ENCODE measurements at places on chromosomes 7 and 10. TPM values are rescaled to one million over a fixed set of nuclear protein-coding genes. Genes with fewer than 3 reads are reported as not detected.
A peak's percentile ranks its signal among the peaks of the same experiment; 100 is the strongest.

- no peak for DNase-seq
Measured at GRCh38 chr7:116527521-116527920, 2.7 kb downstream of the CAV1 start.

DNA sequence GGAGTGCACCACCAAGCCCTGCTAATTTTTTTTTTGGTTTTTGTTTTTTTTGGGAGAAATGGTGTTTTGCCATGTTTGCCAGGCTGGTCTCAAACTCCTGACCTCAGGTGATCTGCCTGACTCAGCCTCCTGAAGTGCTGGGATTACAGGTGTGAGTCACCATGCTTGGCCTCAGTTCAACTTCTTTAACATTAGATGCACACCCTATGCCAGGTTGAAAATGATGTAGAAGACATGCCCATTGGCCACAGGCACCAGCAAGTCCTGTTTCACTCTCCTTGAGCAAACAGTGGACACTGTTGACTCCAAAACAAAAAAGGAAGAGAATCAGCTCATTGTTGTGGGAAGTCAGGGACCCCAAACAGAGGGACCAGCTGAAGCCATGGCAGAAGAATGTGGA is 1205.3 kb downstream of the REEP3 start:
- DNase-seq: no peak

- DNase-seq: no peak
Measured at GRCh38 chr7:88888684-88889083, 93.1 kb upstream of the TEX47 start.

GRCh38 chr10:129754211-129755050 is 209.6 kb downstream of the EBF3 start:
- no peak for DNase-seq

DNA sequence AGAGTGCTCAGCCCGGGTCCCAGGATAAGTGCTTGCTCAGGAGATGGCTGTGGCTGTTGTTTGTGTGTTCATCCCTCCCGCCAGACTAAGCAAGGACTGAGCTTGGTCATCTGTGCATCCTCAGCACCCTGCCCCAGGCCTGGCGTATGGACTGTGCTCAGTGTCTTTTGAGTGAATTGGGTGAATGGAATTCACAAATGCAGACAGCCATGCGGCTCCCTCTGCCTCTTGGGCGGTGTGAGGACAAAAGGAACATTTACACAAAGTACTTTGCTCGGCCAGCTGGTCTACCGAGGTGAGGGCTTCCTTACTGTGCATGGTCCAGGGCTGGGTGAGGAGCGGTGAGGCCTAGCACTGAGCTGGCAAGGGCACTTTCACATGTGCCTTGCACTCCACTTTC is 120.2 kb downstream of the CDH23 start:
- no peak for DNase-seq

DNA sequence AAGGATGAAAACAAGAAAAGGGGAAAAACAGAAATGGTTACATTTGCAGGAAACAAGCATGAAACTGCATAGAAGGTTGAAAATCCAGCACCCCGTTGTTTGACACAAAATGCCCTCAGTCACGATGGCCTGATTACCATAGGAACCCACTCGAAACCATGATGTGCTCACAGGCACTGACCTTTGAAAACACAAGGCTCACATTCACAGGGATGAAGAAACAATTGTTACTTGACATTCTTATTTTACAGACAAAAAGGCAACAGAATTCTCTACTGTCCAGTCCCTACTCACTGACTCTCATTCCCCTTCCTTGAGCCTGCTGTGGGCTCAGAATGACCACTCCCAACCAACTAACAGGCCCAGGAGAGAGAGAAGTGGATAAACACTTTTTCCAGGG is 131.4 kb upstream of the PDLIM1 start:
- no peak for DNase-seq

DNA sequence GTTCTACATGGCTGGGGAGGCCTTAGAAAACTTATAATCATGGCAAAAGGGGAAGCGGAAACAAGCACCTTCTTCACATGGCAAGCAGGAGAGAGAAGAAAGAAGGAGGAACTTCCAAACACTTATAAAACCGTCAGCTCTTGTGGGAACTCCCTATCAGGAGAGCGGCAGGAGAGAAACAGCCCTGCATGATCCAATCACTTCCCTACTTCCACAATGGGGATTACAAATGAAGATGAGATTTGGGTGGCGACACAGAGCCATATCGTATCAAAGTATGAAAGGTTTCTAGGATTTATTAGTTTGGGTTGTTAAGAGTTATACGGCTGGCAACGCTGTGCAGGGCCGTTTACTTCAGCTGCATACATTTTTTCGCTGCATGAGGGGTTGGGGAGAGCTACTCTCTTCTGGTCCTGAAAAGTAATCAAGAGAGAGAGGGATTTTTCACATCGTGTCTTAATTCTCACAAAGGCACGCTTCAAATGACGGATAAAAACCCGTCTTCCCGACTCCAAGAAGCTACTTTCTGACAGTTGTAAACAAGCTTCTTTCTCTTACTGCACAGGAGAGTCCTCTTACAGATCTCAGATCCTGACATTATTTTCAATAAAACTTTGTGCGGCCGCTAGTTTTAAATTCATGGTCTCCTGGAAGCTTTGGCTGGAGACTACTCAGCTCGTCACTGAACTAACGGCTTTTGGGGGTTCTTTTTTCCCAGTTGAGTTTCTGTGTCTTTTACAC is 751 bp upstream of the GTPBP10 start:
- DNase-seq: no peak

DNA sequence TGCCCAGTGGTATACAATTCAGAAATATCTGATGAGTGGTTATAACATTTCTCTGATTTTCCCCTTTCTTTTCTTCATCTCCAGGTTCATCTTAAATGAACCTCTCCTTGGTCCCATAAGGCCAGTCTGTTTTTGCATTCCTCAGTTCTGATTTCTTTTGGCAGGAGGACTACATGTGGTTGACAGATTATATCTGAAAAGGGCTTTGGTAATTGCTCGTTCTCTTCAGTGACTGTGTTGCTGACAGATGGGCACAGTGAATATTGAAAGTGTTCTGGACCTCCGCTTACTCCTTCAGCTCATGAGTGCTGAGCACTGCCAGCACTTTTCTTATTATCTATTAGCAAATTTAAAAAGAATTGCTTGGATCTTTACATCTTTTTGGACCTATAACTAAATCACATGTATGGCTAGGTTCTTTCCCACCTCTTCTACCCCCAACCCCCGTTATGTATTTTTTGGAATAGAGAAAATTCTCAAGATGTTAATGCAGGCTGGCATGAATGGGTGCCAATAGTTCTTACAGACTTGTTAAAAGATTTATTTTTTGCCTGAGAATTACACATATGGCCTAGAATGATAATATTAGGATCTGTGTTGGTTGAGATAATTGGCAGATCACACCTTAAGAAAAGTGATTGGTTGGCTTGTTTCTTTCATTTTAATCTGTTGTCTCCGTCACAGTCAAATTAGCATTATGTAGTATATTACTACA is 323.0 kb downstream of the EXOC4 start:
- DNase-seq: no peak

DNA sequence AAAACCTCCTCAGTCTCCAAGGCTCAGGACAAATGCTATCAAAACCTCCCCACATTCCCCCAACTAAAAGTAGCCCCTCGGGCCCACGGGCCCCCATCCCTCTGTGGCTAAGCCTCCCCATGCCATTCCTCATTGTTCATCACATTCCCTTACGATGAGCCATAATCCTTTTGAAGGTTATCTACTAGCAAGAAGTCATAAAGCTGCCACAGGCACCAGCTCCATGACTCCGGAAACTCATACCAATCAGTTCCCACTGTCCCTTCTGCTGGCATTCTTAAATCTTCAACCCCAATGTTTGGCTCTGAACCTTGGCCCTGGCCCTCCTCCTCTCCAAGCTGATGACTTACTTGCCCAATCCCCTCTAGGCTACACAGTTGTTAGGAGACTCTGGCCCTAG is 19.4 kb upstream of the TM9SF3 start:
- no peak for DNase-seq

GRCh38 chr10:72134785-72135767 is 46.7 kb upstream of the SPOCK2 start:
- no peak for DNase-seq

DNA sequence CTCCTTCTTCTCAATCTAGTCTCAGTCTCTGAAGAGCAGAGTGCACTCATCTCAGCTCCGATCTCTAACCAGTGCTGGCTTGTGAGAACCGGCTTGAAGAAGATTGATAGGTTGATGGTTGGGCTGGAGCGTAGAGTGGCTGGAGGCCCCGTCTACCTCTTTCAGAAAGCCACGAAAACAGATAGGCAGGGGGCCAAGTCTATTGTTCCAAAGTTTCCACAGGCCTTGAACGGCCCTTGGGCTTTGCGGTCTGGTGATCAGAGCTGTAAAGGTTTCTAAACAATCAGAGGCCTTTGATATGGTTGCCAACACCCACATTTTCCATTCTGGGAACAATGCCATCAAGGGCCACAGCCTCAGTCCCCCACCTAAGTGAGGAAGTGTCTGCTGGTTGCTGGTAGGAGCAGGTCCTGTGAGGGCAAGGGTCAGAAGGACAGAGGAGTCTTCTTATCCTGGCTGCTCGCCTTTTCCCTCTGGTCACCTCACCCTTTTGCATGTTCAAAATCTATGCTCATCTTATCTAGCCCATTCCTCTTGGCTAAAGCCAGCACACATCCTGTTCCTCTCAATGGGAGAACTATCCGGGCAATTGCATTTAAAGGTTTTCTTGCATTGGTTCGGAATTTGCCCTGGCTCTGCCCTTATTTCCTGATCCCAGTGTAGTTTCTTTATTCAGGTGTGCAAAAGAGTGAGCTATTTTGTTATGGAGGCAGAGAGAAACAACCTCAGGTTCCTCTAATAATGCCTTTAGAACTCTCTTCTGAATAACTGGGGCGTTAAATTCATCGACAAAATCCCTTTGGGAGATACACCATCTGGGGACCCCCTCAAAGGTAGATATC is 70.3 kb upstream of the KMT2E start:
- DNase-seq: peak; percentile 46

DNA sequence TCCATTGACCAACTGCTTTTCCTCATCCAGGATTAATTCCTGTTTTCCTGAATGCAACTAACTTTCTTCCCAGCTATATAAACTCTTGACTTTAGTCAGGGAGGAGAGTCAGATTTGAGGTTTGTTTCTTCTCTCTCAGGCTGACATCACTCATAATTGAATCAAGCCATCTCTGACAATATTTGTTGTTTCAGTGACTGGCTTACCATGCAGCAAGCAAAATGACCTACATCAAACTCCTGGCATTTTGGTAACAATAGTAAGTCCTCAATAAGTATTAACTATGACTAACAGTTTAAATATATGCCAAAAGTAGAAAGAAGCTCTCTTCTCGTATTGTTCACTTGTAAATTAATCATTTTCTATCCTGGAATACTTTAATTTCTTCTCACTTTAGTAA is 625.7 kb upstream of the KCND2 start:
- no peak for DNase-seq

ACSL5 gene
- total RNA-seq: 9.0 TPM

DNA sequence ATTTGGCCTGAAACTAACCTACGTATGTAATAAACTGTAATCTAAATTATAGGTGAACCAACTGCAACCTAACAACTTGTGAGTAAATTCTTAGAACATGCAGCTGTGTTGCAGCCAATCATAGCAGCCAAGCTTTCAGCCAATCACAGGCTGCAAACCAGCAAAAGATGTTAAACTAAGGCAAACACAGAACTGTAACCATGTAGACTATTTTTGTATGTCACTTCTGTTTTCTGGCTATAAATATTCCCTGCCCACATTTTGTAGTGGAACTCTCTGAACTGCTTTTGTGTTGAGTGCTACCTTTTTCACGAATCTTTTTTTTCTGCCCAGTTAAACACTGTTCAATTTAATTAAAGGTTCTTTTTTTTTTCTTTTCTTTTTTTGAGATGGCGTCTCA is 28.2 kb upstream of the ZPBP start:
- DNase-seq: no peak

DNA sequence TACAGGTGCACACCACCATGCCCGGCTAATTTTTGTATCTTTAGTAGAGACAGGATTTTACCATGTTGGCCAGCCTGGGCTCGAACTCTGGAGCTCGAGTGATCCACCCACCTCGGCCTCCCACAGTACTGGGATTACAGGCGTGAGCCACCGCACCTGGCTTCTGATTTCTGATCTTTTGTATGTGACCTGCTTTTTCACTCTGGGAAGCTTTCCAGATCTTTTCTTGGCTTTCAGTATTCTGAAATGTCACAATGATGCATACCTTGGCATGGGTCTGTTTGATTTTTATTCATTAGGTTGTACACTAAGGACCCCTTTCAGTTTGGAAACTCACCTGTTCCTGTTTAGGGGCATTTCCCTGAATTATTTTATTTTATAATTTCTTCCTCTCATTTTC is 41.6 kb downstream of the PROSER2 start:
- no peak for DNase-seq

ZNF438 gene
- total RNA-seq: 1.5 TPM

HTR7 gene
- not detected for total RNA-seq

- DNase-seq: no peak
Measured at GRCh38 chr7:121901026-121901425, 28.1 kb downstream of the PTPRZ1 start.

- DNase-seq: no peak
Measured at GRCh38 chr10:48872234-48872633, 67.4 kb downstream of the LRRC18 start.

- DNase-seq: no peak
Measured at GRCh38 chr7:101081432-101081831, 3.8 kb upstream of the TRIM56 start.

MRPL43 gene
- 28.3 TPM for total RNA-seq

OR2A1 gene
- total RNA-seq: not detected

DNA sequence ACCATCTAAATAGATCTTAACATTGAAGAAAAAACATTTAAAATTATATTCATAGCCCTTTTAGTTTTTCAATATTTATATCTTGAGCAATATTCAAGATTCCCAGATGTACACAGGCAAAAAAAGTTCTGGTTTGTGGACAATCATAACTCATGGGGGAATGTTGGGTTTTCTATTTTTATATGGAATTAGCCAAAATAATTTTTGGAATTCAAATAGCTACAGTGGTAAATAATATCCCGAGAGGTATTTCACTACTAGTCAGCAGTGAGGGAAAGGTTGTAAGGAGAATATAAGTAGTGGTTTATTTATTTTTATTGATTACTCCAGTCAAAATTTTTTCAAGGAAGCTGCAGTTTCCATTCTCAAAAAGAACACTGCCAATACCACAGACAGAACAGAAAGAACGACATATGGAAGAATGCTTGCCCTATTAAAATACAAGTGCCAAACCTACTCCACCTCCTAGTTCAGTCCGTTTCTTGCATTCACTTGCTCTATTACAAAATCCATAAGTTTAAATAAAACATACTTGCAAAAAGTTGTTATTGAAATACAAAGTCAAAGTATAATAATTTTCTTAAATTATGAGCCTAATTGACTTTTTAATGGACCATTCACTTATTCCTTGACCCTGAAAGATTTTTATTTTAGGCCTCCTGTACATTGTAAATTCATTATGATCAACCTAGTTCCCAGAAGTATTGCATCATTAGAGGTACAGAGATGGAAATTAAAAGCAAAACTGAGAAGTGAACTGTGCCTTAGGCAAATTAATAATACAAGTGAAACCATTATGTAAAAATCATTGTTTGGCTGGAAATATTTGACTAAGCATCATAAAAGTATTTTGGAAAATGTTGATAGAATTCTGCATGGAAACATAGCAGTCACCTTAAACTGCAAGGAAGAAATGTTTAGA is 533.2 kb downstream of the PARD3 start:
- no peak for DNase-seq

All from CD8-positive, alpha-beta T cell (primary cell).